ENCODE measurements at places on chromosomes 2 and 18. TPM values are rescaled to one million over a fixed set of nuclear protein-coding genes. Genes with fewer than 3 reads are reported as not detected.

CFC1 gene
- total RNA-seq = not detected

KCMF1 gene
- total RNA-seq = 82.9 TPM

HOXD13 gene
- not detected for total RNA-seq

CDH19 gene
- 7.2 TPM for total RNA-seq

RGPD3 gene
- 0.07 TPM for total RNA-seq

IL36B gene
- not detected for total RNA-seq

TTN gene
- 3,073 TPM for total RNA-seq

DSG1 gene
- total RNA-seq = 2.6 TPM

Data from heart right ventricle (tissue), 16 donors.